Occipital lobe (tissue), 3 donors: ENCODE measurements at places on chromosomes 7 and 10.

DNA sequence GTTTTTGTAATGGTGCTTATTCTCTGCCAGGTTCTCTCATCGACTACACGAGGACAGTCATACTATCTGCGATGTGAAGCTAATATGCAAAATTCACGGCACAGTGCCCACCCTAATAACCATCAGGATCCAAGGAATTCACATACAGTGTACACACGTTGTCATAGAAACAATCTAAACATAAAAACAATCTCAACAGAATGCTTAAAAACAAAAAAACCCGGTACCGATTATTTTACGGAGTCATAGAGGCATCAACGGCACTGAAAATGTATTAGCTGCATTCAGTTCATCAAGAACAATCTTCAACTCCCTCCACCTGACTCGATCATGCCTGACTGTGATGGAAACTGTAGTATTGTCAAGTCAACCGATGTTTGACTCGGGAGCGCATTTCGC is 628 bp downstream of the MRPS33 start:
- DNase-seq: no peak

DNA sequence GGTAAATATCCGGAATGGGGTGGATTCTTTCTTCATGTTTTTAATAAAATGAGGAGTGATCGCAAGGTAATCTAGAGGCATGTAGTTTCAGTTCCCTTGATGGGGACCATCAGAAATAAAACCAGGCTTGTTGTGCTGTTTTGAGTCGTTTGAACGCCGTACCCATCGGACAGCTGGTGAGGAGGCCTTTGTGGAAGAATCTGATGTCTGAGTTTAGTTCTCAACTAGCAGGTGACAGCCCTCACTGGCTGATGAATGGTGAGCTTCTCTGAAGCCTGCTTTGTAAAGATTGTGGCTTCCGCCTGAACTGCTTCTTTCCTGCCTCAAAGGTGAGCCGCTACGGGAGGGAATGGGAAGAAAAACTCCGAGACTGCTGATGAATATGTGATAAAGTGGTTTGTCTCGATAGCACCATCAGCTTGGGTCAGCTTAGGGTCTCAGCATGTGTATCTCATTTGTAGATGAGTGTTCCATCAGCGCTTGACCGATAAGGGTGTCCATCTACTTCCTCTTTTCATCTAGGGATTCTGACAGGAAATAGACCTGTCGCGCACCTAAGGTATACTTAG is 977 bp downstream of the TMEM248 start:
- no peak for DNase-seq

DNA sequence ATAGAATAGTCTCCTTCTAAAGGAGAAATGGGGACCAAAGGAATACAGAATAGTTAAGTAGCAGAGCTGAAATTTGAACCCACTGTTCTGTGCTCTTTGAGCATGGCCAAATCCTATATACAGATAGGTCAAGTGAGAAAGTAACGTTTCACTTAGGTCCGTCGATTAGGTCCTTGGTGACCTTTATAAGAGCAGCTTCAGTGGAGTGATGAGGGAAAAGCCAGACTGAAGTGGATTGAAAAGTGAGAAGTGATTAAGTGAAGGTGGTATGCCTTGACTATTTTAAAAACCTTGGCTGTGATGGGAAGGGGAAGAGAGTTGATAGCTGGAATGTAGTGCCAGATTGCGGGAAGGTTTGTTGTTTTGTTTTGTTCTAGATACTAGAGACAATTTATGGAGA is 10.6 kb upstream of the LSMEM1 start:
- DNase-seq: no peak

- DNase-seq: no peak
These were observed 501.2 kb upstream of the COBL start for GRCh38 chr7:51817694-51818225.

GRCh38 chr7:72538147-72538546 is 126.0 kb upstream of the CALN1 start:
- no peak for DNase-seq

DNA sequence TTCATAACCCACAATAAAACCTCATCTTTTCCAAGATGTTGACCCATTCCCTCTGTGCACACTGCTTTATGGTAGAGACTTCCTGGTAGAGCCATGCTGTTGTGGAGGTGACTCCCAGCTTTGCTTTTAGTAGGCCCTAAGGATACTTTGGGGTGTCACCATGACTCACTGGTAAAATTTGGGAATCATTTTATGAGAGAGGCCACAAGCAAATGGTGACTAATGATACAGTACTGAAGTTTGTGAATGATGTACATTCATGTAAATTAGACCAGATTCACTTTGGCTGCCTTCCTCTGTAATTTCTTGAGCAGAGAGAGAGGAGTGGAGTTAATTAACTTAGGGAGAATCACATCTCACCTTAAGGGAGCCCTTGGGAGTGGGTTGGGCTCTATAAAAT is 686.5 kb downstream of the LRMDA start:
- DNase-seq: no peak

DNA sequence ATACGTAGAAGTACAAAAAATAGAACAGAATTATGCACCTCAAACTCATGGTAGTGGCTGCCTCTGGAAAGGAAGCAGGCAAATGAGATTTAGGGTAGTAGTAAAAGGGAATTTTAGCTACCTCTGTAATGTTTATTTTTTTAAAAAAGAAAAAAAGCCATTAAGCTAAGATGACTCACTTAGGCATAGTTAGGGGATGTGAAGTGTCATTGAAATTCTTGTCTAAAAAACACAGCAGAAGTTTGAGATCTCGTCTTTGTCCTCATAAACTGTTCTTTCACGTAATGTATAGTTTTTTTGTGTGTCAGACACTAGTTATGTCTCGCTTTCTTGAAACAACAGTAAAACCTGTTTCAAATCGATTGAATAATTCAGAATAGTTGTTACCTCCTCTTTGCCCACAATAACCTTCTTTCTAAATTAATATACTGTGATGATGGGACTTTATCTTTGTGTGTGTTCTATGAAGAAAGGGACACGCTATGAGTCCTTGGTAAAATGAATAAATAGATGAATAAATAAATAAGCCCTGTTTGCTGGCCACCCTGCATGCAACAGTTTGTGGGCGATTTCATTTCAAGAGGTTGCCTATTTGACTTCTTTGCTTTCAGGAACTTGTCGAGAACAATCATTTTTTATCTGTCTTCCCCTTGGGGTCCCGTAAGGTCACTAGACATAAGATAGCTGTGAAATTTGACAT is 14.5 kb upstream of the FBXW4 start:
- DNase-seq: no peak

- no peak for DNase-seq
These were observed 2.9 kb upstream of the SPACDR start for GRCh38 chr7:100466653-100467605.

DNA sequence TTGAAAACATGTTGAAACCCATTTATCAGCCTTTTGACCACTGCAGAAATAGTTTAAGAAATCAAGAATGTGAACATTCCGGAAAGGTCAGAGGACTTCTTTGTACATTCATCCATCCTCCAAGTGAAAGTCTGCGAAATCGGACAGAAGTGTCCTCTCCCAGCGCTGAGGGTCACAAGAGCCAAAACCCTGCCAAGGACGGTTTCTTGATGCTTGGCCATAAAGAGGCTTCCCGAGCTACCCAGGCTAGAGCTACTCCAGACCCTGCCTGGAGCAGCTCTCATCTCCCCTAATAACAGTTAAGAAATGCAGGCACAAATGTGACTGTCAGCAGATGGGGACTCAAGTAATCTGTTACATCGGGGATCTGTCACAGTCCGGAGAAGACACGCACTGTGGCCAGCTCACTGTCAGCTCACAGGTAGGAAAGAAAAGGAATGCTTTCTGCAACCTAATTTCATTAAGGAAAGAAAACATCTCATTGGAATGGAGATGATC is 4.5 kb upstream of the CYTH3 start:
- DNase-seq: no peak

- no peak for DNase-seq
These were observed 132.6 kb downstream of the CAMK1D start for GRCh38 chr10:12481924-12482323.

DNA sequence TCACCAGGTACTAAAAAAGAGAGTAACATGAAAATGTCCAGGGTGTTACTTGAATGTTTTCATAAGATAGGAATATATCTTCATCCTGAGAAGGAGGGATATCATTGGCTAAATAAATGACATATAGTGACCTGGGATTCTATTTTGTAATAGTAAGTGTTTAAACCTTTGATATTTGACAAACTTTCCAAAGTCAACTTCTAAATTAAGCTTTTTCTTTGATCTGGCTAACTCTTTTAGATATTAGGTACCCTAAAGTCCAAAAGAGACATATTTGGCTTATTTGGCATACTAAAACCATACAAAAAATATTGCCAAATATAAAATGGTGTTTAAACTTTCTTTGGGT is 22.4 kb upstream of the CREB3L2 start:
- no peak for DNase-seq

DNA sequence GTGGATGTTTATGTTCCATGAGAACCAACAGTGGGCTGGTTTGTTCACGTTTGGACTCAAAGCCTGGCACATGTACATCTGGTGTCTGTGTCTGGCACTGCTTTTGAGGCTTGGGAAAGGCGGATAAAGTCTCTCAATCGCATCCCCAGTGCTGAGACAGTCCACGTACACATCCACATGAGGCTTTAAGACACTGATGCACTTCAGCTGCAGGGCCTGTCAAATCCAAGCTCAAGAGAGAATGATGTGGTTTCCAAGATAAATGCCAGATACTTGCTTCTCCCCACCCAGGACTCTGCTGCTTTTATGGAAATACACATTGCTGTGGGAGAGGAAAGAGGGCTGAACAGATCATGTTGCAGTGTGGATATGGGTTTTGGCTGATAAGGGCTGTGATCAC is 178.4 kb downstream of the ADARB2 start:
- no peak for DNase-seq

DNA sequence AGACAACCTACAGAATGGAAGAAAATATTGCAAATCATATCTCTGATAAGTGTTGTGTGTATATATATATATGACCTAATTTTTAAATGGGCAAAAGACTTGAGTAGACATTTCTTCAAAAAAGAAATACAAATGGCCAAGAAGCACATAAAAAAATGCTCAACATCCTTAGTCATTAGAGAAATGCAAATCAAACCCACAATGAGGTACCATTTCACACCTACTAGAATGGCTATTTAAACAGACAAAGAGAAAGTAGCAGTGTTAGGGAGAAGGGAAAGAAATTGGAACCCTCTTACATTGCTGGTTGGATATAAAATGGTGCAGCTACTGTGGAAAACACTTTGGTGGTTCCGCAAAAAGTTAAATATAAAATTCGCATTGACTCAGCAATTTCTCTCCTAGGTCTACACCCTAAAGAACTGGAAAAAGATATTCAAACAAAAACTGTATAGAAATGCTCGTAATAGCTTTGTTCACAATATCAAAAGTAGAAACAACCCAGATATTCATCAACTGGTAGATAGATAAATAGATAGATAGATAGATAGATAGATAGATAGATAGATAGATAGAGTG is 16.3 kb downstream of the ACSL5 start:
- DNase-seq: no peak

DNA sequence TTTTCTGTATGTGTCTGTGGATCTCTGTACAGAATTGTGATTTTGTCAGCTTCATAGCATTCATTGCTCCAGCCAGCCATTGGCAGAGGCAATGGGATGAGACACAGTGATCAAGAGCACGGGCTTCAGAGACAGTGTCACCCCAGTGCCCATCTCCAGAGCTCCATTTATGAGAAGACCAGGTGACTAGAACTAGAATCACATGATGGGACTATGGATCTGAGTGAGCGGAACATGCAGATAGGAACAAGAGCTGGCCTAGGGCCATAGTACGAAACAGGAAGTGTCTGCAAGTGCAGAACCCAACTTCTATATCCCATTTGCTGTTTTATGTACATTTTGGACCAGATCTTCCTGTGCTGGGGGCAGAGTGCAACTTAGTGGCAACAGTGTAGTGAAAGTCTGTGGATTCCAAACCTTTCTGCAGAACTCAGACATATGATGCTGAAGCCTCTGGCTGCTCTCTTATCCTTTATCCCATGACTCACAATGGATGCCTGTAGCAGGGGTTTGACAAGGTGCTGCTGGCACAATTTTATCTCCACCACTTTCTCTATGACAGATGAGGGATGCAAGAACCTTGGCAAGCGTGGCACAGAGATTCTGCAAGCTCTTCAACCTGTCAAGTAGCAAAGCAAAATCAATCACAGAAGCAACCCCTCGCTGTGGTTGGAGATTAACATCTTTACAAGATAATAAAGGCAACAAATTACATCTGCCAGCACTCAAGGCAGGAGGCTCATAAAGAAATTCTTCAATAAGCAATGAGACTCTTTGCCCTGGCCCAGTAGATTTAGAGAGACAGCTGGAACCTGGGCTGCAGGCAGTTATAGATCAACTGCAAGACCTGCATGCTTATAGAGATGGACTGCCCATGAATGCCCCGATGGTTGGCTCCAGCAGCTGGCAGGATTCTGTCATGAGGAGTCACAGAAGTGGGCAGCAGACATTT is 681.3 kb downstream of the TNS3 start:
- no peak for DNase-seq

- DNase-seq: no peak
These were observed 126.2 kb downstream of the CCNY start for GRCh38 chr10:35462491-35462934.

DNA sequence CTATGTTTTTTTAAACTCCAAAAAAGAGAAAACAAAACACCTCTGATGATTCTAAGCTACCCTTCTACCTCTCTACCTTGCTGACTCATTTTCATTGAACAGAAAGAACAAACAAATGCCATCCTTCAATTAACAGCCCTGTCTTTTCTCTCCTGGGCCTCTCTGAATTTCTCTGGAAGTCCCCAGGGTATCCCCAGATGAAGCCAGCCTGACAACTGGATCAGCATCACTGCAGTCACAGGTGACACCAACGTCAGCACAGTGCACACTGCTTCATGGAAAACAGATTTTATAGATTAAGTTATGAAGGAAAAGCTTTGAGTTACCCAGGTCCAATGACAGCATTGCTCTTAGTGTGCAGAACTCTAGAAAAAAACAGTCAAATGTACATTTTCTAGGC is 5.7 kb downstream of the HUS1 start:
- DNase-seq: no peak

DNA sequence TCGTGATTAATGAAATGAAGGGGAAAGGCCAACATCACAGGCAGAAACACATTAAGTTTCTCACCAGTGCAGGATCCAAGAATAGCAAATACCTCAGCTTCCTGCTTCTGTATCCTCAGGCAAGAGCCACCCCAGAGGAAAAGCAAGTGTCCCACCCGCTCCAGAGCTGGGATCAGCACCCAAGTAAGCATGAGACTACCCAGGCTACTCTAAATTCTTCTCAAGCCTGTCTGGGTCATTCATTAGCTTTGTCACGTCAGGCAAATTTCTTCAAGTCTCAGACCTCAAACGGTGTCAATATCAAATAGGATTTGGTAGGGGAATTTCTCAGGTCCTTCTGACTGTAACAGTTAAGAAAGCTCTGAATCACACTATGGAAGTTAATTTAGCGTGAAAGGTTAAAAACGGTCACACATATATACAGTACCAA is 59.0 kb downstream of the GNA12 start:
- DNase-seq: no peak

DNA sequence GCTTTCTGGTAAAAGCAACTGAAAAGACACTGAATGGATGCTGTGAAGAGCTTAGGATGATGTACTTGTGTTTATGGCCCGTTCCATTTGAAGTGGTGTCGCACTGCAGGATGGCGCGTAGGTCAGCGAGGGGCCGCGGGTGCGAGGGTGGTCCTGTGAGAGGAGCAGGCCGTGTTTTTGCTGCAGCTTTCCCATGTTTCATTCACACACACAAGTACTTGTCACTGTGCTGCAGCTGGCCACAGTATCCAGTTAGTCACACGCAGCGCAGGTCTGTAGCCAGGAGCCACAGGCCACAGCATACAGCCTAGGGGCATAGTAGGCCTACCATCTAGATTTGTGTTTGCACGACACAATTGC is 23.2 kb downstream of the WIPI2 start:
- no peak for DNase-seq
